Lung microvascular endothelial cell (primary cell): ENCODE measurements at places on chromosomes 6 and 20. TPM values are rescaled to one million over a fixed set of nuclear protein-coding genes. Genes with fewer than 3 reads are reported as not detected.

Gene IMPG1
- not detected in 2 replicates for total RNA-seq

Gene ECT2L
- under 0.01 TPM in 1 of 2 replicates, not detected in the other for total RNA-seq

Gene STK4
- 10.0 and 12.7 TPM in 2 replicates for total RNA-seq

Gene PRL
- total RNA-seq: not detected in 2 replicates

Gene CENPB
- 51.2 and 76.8 TPM in 2 replicates for total RNA-seq

Gene NMBR
- not detected in 2 replicates for total RNA-seq

Gene OLIG3
- not detected in 2 replicates for total RNA-seq

Gene ZGPAT
- total RNA-seq: 7.0 and 11.7 TPM in 2 replicates

Gene TRIM15
- not detected in 2 replicates for total RNA-seq

Gene SMOC2
- not detected in 2 replicates for total RNA-seq

Gene PPIL6
- 0.22 and 0.60 TPM in 2 replicates for total RNA-seq

Gene RAET1L
- not detected in 2 replicates for total RNA-seq

Gene HLA-DRB5
- total RNA-seq: under 0.01 and 0.40 TPM in 2 replicates

Gene PABPC1L
- 0.44 and 0.79 TPM in 2 replicates for total RNA-seq

Gene HLA-DMB
- under 0.01 TPM in 1 of 2 replicates, not detected in the other for total RNA-seq

Gene ADGRG6
- 3.6 and 8.5 TPM in 2 replicates for total RNA-seq

Gene WFDC2
- not detected in 2 replicates for total RNA-seq

Gene TSPYL4
- total RNA-seq: 5.9 and 6.7 TPM in 2 replicates

Gene RAET1G
- 0.20 and 0.22 TPM in 2 replicates for total RNA-seq

Gene PLCB4
- total RNA-seq: 2.2 and 8.9 TPM in 2 replicates

Gene PNPLA1
- not detected in 2 replicates for total RNA-seq

Gene GPR63
- total RNA-seq: under 0.01 TPM in 2 replicates

Gene OPRL1
- 1.7 and 3.0 TPM in 2 replicates for total RNA-seq
